Stromal cell of bone marrow (primary cell): ENCODE measurements at places on chromosomes 5 and 9.

DNA sequence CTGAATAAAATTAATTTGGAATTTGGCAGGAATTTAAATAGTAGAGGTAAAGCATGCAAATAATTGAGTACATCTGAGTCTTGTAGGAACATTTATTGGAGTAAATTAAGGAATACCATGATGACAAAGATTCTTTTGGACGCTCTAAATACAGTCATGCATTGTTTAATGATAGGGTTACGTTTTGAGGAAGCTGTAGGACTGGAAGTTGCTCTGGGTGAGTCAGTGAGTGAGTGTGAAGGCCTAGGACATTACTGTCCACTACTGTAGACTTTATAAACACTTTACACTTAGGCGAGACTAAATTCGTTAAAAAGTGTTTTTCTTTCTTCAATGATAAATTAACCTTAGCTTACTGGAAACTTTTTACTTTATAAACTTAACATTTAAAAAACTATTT, 113.0 kb downstream of the FAM170A start:
- DNase-seq: no peak

GRCh38 chr9:136648751-136649150, 14.0 kb upstream of the EGFL7 start:
- no peak for DNase-seq

GRCh38 chr9:134550584-134550983, 91.0 kb upstream of the COL5A1 start:
- no peak for DNase-seq

GRCh38 chr9:124183772-124184171, 74.0 kb upstream of the NEK6 start:
- DNase-seq: no peak

GRCh38 chr5:35543408-35543807, 74.3 kb upstream of the SPEF2 start:
- DNase-seq: no peak

DNA sequence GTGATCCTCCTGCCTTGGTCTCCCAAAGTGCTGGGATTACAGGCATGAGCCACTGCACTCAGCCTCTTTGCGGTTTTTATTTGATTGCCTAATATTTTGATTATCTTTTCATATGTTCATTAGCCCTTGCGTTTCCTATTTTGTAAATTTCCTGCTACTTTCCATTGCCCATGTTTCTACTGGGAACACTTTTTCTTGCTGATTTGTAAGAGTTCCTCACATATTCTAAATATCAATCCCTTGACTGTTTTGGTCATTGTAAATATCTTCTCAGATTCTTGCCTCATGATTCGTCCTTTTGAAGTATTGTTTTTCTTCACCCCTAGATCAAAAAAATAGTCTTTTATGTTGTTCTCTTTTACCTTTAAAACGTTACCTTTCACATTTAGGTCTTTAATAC, 37.9 kb upstream of the TTC1 start:
- no peak for DNase-seq

- no peak for DNase-seq
Observed at GRCh38 chr9:14561929-14562405, 131.3 kb downstream of the ZDHHC21 start.

DNA sequence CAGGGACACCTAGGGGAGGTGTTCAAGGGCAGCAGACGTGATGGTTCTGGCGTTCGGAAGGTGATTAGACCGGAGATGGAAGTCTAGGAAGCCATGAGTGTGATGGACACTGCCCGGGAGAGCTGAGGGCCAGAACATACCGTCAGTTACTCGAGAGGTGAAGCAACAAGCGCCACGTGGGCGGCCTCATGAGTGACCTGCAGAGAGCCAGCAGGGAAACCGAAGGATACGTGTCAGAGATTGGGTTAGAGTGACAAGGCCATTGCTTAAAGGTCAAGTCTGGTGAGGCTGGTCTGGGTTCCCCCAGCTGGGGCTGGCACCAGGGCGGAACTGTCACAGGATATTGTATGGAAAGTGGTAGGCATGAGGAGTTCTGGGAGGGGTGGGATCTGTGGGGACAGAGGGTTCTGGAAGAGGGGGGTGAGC, 60.0 kb downstream of the C9orf50 start:
- DNase-seq: no peak

- no peak for DNase-seq
Observed at GRCh38 chr9:92642041-92642451, 27.9 kb downstream of the IPPK start.

- DNase-seq: no peak
Observed at GRCh38 chr9:15140051-15140450, 167.0 kb downstream of the TTC39B start.
